ENCODE measurements at places on chromosomes 3 and 15.

- no peak for DNase-seq
Observed at GRCh38 chr3:193742628-193743027, 149.6 kb downstream of the OPA1 start.

DNA sequence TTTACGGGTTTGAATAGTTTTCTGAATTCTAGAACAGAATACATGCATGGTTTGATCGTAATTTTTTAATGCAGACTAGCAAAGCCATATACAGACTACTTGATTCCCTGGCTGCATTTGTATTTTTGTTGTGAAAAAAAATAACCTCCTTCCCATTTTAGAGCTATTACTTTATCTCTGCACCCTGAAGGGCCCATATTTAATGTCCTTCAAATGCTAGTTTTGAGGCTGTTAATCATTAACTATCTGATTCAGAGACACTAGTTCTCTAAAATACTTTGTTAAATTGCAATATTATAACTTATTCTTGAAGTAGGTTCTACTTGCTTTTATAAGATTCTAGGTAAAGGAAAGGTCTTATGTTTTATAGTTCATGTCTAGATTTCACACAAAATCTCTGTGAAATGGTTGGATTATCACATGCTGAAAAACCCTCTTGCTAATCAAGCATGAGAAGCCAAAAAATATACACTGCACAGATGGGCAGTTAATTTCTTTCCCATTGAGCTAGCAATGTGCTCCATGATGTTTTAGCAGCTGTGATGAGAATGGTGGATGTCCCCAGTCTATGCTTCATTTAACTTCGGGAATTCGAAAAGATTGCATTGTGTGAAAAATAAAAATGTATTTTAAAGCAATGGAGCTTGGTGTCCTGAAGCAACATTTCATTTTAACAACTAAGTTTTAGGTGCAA is 634.0 kb upstream of the BCHE start:
- no peak for DNase-seq

GRCh38 chr15:74245342-74245931 is 9.3 kb downstream of the CCDC33 start:
- DNase-seq = no peak

GRCh38 chr15:61974759-61975158 is 85.5 kb downstream of the VPS13C start:
- no peak for DNase-seq

DNA sequence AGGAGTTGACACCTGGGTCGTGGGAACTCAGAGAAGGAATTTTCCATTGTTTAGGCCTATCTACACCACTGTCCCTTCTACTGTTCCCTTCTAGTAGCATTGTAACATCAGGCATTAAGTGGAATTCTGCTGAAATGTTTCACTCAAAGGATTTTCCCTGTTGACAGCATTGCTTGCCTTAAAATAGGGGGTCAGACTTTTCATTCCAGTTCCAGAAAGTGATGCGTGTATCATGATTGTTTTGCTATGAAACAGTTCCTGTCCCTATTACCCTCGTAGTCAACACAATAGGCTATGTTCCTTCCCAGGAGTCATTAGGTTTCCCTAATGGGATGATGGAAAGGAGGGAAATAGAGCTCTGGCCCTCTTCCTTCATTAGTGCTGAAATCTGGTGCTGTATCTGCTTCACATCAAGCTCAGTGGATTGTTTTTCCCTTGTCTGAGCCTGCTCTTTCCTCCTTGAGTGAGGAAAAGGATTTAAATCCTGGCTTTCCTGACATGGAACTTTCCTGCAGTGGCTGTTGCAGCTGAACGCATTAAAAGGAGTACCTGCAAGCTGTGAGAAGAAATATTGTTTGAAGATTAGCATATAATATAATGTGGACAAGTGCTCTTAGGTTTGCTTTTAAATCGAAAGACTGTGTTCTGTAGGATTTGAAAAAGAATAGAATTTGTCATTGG is 195.9 kb downstream of the KLHL25 start:
- no peak for DNase-seq

DNA sequence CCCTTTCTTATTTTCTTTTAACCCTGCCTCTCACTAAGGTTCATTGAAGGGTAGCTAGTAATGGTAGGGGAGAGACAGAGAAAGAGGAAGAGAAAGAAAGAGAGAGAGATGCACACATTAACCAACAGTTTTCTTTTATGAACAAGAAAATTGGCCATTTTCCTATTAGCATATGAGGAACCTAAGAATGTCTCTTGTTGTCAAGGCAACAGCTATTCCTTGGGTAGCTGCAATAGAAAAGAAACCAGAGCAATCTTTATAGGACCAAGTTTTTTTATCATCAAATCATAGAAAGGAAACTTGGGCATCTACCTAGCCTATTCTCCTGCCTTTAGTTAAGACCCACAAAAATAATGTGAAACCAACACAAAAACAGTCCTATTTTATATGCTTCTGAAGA is 15.0 kb upstream of the CCDC39 start:
- DNase-seq = no peak

GRCh38 chr3:99536555-99537314 is 101.7 kb upstream of the COL8A1 start:
- DNase-seq = no peak

DNA sequence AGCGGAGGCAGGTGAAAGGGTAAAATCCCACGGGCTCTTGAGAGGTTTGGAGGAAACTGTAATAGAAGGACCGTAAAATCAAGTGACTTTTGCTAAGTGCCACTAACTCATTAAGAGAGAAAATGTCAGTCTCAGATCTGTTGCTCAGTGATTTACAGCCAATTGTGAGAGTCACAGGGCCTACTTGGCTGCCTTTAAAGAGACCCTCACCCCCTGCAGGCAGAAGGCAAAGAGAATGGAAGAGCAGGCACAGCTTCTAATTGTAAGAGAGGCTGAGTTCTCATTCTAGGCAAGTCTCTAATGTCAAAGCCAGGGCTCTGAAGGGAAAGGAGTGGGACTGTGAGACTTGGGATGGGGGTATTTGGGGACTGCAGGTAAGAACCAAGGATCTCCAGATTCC is 9.3 kb upstream of the SYNM start:
- no peak for DNase-seq

GRCh38 chr15:80061582-80061981 is 2.1 kb downstream of the ZFAND6 start:
- no peak for DNase-seq

DNA sequence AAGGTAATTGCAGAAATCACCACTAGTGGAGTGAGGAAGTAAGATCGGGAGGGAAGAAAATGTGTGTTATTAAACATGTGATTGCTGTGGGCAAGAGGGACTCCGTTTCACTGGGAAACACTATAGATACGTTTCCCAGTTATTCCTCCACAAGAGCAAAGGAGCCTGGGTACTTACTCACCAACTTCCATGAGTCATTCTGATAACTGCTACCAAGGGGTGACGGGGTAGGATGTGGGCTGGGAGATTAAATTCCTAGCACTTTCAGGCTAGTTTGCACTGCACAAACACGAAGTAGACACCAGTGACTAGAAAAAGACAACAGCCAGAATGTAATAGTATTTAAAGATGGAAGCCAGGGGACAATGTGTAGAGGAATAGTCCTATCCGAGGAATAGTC is 812.9 kb upstream of the CFAP20DC start:
- no peak for DNase-seq

- DNase-seq = no peak
Observed at GRCh38 chr15:60346653-60347052, 51.1 kb downstream of the ANXA2 start.

DNA sequence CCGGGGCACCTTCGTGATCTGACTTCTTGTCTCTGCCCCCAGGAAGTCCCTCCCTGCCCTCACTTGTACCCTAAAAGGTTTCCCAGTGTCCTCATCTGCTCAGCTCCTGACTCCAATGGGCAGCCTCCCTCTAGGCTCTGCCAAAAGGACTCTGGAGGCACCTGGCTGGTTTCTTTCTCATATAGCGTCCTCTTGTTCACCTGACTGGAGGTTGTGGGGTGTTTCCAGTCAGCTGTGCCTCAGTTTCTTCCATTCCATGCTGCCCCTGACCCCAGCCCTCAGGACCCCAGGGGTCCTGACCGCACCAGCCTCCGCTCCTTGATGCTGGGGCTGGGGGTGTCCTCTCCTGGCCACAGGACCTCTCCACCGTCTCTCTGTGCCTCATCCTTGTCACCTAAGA is 2.5 kb downstream of the PRR23E start:
- DNase-seq = no peak

DNA sequence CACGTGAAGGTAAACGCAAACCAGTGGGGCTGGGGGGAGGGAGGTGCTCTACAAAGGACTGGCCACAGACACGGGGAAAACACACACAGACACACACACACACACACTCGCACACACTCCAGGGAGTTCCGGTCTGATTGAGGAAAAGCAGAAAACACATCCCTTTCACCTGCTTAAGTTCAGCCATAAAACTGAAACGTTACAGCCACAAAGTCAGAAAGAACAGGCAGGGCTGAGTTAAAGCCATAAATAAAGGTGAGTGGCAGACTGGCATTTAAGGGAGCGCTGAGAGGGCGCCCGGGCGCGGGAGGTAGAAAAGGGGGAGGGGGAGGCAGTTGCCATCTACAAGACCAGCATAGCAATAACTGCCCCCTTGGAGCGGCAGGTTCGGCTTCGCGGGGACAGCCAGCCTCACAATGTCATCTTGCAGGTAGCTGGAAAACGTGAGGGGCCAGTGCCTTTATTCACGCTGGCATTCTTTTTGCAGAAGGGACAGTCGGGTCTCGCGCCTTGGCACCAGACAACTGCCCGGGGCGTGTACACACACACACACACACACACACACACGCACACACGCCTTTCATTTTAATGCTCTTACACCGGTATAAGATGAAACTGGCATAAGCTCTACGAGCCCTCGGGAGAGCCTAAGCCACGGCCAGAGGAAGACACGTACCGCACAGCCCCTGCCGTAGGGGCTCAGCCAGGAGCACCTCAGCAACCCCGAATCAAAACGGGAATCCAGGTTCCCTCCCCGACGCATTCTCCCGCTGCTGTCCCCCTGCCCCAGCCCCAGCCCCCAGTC is 866 bp downstream of the TNIK start:
- DNase-seq = peak; percentile 50

GRCh38 chr3:105094588-105094987 is 272.1 kb upstream of the ALCAM start:
- DNase-seq = no peak

DNA sequence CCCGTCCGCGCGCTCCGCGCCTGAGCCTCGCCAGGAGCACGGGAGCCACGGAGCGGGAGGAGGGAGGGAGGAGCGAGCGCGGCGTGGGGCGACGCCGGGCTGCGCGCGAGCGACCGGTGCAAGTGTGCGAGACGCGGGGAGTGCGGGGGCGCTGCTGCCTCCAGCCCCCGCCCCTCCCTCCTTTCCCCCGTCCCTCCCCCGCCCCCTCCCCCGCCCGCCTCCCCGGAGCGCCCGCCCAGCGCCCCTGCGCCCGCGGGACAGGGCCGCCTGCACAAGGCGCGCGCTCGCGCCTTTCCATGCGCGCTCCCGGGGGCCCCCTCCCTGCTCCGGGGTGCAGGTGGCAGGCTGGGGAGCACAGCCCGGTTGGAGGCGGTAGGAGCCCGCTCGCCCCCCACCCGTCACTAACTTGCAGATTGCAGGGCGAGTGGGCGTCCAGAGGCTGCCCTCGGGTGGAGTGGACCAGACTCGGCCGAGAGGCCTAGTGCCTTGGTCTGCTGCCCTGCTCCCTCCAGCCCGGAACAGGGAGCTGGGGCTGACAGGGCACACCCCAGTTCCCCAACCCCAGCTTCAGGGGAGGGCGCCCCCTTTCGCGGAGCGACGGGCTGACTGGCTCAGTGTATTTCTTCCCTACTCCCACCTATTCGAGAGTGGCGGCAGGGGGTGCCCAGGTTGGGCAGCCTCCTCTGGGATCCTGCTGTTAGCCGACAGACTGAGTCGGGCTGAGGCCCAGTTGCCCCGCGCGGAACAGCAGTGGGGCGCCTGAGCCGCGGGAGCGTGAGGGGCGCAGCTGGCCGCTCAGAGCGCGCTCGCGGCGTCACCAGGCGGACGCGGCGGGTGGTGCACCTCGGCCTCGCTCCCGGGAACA is at the start of gene WNT7A:
TSS of gene WNT7A (minus strand) at position 126 of the 865 bp plus-strand sequence. CDS start 255 bp downstream, outside the sequence.
- DNase-seq = no peak

DNA sequence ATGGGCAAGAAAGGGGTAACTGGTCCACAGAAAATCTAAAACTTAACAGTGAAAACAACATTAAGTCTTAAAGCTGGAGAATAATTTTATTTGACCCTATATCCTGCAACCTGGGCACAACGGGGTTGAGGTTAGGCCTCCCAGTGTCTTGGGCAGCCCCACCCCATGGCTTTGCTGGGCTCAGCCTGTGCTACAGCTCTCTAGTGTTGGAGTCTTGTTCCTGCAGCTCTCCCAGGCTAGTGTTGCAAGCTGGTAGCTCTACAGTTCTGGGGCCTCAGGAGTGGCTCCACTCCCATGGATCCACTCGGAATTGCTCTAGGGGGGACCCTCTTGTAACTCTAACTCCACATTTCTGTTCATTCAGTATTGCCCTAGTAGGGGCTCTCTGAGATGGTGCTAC is 24.9 kb upstream of the GNB4 start:
- no peak for DNase-seq

- DNase-seq = no peak
Observed at GRCh38 chr3:18423401-18424212, 1.5 kb downstream of the SATB1 start.

Measured in activated naive CD4-positive, alpha-beta T cell (primary cell).